ENCODE measurements at places on chromosomes 1 and 21. TPM values are rescaled to one million over a fixed set of nuclear protein-coding genes. Genes with fewer than 3 reads are reported as not detected.

DNA sequence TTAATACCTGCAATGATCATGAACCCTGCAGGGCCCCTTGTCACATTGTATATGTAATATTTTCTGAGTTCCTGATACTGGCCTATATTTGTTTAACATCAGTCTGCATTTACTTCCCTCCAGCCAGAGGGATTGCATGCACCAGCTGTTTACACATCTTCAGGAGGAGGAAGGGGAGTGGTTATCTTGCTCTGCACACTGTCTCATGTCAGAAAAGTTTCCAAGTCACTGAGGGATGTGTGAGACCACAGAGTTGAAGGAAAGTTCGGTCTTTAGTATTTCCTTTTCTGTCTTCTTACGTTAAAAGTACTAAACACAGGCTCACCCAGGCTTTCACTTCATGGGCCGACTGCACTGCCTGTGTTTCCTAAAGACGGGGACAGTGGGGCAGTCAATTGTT, 574.1 kb downstream of the LMO4 start:
- DNase-seq, result peak; percentile 91

DNA sequence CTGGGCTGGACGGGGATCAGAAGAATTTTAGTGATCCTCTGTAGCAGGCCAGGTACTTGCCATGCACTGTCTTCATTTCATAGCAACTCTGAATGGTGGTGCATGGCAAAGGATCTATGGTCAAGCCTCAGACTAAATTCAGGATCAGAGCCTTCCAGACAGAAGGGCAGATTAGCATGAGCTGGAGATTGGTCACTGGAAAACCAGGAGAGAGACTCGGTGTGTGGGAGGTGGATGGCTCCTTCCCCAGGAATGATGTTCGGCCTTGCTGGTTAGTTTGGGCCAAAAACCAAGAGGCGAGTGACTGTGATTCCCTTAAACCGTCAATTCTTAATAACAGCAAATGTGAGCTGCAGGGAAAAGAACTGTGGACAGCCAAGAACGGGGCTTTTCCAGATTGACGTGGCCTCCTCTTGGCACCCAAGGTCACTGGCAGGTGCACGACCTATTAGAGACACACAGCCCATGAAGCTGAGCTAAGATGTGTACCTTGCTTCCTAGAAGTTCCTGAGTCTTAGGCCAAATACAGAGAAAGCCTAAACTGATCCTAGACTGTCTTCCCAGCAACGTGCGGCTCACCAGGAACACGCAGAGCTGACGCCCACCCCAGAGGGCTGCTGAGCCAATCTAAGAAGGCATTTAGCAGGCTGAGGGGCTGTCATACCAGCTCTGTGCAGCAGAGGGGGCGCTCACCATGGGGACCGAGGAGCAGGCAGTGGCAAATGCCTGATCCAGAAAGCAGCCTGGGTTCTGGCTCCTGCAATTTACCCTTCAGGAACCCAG, 18.5 kb downstream of the ALDH4A1 start:
- DNase-seq, result peak; percentile 65

DNA sequence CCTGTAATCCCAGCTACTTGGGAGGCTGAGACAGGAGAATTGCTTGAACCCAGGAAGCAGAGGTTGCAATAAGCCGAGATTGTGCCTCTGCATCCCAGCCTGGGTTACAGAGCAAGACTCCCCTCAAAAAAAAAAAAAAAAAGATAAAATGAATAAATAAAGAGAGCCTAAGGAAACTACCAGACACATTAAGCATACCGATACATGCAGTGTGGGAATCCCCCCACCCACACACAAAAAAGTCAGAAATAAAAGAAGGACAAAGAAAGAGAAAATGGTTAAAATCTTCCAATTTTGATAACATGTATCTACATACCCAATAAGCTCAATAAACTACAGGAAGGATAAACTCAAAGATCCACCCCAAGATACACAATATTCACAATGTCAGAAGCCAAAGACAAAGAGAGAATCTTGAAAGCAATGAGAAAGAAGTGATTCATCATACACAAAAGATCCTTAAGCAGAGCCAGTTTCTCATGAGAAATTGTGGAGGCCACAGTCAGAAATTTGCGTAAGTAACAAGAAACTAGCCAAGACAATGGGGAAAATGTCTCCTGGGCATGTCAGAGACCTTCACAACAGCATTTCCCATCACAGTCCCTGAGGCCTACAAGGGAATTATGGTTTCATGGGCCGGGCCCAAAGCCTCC, 1197.0 kb downstream of the AMY1C start:
- DNase-seq, result no peak

The GPR157 gene
- total RNA-seq, result 1.3 TPM

The BTBD19 gene
- 2.9 TPM for total RNA-seq

The LCK gene
- total RNA-seq, result 0.62 TPM

- DNase-seq, result peak; percentile 13
Observed at GRCh38 chr1:67880056-67880601, 46.9 kb upstream of the GNG12 start.

DNA sequence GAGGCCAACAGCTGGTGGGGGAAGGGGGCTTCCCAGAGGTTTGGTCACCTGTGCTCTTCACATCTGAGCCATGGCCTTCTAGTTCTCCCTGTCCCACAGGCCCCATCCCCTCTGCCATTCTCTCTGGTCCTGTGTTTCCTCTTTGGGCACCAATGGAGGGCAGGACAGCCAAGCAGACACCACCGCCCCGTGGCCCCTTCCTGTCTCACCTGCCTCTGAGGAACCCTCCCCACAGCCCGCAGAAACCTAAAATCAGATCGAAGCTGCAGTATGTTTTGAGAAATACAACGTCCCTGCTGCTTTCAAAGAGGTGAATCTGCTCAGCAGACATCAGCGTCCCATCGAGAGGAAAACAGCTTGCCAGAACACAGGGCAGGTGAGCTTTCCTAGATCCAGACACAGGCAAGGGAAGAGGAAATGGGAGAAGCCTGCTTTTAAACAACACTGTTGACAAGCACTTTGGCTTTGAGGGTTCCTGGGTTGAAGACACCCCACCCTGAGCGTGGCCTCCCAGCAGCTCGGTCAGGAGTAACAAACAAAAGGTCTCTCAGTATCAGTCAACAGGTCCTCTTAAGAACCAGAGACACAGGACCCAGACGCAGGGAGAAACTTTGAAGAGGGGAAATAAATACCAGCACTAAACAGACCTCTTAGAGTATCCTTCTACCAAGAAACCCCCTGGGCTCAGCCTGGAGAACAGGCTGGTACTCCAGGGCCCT, 2.3 kb downstream of the PANK4 start:
- no peak for DNase-seq

The GPR37L1 gene
- total RNA-seq, result 0.04 TPM

GRCh38 chr1:70092526-70092925, 112.9 kb downstream of the LRRC40 start:
- DNase-seq, result peak; percentile 72

The PAPPA2 gene
- total RNA-seq, result 4.2 TPM

The C8B gene
- not detected for total RNA-seq

The TIE1 gene
- total RNA-seq, result 32.7 TPM

GRCh38 chr1:168892931-168893330, 163.9 kb upstream of the DPT start:
- DNase-seq, result peak; percentile 51

The PTGER3 gene
- total RNA-seq, result 1.4 TPM

- DNase-seq, result no peak
Observed at GRCh38 chr21:32956061-32956656, 69.6 kb upstream of the OLIG2 start.

- peak; percentile 30 for DNase-seq
Observed at GRCh38 chr1:26017606-26018005, 4.0 kb upstream of the EXTL1 start.

- DNase-seq, result peak; percentile 57
Observed at GRCh38 chr1:196148367-196148970, 459.8 kb downstream of the KCNT2 start.

DNA sequence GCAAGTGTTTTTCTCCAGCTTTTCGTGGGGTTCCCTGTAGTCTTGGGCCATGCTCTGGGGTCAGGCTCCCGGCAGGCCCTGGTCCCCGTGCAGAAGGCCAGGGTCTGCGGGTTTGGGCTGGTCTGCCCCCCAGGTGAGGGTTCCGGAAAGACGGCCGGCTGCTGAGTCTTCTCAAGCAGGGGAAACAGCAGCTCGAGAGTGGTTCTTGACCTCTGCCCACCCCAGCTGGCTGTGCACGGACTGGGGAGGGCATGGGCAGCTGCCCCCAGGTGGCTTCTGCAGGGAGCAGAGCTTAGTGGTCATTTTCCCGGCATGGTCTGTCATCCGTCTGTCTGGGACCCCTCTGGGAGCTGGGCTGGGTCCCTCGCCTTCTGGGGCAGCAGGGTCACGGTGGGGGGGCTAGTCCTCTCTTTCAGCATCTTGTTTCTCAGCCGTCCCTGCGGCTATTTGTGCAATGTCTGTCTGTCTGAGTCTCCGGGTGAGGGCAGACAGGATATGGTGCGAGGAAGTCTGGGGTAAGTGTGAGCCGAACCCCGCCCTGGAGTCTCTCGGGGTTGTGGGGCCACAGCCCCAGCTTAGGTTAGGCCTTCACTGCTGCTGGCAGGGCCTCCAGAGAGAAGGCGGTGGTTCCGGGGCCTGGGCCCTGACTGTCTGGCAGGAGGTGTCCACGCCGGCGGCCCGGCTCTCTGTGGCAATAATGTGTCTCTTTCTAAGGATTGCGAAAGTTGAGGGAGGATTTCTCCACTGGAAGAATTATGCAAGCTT, 6.1 kb downstream of the SKI start:
- DNase-seq, result peak; percentile 76

DNA sequence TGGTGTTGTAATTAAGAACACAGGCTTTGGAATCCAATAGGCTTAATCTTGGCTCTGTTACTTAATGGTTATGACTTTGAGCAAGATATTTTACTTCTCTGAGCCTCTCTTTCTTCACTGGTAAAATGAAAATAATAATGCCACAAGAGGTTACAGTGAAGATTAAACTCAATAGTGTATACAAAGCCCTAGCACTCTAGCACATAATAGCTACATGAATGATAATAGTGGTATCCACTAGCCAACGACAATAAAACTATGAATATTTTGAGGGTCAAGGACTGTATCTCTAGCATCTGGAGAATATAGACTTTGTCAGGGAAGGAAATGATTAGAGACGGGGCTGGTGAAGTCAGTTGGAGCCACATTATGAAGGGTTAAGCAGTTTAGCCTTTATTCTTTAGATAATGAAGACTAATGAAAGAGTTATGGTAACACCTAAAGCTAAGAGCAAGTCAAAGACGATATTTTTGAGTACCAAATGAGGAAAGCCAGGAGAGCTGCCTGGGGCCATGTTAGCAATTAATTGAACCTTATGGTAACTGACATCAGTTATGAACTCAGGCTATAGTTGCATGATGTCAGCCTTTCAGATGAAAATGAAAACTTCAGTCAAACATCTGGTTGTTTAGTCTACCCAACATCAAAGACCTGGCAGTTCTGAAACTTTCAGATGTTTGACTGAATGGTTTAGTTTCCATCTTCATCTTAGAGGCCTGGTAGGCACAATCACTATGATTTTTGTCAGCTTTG, 32.8 kb upstream of the RNF11 start:
- no peak for DNase-seq

The PSMG1 gene
- total RNA-seq, result 37.4 TPM

Measured in muscle of leg (tissue), 16 donors.